Hematopoietic multipotent progenitor cell (in vitro differentiated cells): ENCODE measurements at places on chromosomes 1 and 21. TPM values are rescaled to one million over a fixed set of nuclear protein-coding genes. Genes with fewer than 3 reads are reported as not detected.

- peak; percentile 67 for DNase-seq
These were observed 18.8 kb downstream of the KNCN start for GRCh38 chr1:46532498-46533178.

KIAA0040 gene
- total RNA-seq, result 16.4 TPM

DNA sequence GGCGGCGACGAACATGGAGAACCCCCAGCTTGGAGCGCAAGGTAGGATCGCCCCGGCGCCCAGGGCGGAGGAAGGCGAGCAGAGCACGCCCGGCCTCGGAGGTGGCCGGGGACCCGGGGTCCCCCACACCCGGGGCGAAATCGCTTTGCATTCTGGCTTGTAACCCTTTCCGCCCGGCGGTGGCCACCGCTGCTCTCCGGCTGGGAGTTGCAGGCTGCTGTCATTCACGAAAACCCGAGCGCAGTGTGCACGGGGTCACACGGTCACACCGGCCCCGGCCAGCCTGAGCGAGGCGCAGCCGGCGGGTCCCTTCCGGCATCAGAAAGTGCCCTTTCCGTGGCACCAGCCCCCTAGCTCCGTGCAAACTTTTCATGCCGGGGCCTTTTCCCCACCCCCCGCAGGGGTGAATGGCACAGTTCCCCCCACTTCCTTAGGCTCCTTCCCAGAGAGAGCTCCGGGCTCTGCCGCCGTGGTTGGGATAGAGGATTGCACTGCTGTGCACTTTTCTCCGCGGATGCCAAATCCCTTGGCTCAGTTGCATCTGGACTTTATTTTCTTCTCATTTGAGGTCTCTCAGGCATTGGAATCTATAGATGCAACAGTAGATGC is 802 bp downstream of the KAZN start:
- no peak for DNase-seq

ATP5PB gene
- 176 TPM for total RNA-seq

GRCh38 chr1:217703326-217703725 is 72.2 kb downstream of the SPATA17 start:
- no peak for DNase-seq

GRCh38 chr1:209743145-209743482 is 12.7 kb upstream of the TRAF3IP3 start:
- no peak for DNase-seq

DNA sequence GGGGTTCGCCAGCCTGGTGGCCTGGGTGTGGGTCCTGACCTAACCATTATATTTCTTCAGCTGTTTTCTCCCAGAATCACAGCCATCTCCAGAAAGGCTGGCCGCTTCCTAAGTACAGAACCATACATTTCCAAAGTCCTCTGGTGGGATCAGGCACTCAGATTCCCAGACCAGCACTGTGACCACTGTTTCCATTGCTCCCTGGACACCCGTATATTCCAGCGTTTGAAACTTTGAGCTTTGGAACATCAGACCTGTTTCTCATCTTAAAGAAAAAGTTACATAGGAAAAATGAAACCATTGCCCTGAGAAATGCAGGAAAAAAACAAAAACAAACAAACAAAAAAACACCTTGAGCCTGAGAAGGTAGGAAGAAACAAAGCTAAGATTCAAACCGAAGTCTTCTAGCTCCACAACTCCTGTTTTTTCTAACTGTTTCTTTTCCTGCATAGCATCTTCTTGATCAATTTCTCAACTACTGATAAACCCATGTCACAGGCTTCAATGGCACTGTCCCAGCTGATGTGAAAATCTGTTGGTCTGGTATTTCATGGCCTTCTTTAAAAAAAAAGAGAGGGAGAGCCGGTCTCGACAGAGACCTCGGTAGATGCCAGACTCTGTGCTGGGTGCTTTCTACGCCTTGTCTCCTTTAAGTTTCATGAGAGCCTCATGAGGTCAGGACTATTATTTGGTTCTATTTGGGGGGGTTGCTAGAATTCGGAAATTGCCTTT is 221.3 kb downstream of the TOMM20 start:
- no peak for DNase-seq

DNA sequence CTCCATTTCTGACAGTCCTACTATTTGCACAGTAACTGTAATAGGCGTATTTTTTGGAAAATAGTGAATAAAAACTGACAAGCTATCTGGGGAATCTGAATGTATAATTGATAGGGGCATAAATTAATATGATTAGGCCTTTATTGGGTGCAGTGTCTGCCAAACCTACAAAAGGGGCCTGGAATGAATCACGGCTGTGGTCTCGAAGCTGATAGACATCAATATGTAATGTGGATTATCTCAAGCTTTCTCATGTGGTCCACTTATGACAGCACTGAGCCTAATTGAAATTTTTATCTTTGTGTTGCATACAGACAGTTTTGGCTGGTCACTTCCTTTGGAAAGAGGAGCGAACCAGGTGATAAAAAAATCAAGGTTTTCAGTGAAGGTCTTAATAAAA is 450.4 kb downstream of the GPATCH2 start:
- DNase-seq, result no peak

DNA sequence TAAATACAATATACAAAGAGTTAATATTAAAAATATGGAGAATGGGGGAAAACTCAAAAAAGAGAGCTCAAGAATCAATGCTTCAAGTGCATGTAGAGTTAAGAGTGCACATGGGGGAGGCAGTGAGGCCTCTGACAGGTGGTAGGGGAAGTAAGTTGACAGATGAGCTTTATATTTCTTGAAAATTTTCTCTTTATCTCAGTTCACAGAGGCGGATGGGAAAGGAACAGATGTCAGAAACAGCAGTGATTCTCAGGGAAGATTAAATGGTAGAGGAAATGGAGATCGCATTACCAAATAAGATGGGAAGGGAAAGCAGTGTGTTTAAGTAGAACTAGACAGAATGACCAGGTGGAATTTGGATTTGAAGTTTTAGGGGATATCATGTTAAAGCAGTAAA is 200.1 kb upstream of the C1orf105 start:
- peak; percentile 92 for DNase-seq

DNA sequence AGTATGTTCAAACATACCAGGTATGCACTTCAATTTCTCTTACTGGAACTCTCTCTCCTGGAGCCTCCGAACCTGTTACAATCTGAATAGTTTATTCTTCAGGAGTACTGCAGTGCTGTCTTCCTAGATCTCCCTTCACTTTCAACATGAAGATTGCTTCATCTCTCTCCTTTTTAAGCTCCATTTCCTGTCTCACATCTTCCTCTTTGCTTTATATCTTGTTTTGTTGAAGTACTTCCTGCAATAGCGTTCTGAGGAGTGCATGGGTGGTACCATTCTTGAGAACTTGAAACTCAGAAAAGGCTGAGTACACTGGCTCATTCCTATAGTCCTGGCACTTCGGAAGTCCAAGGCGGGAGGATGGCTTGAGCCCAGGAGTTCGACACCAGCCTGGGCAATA is 15.7 kb upstream of the C1orf146 start:
- no peak for DNase-seq

DNA sequence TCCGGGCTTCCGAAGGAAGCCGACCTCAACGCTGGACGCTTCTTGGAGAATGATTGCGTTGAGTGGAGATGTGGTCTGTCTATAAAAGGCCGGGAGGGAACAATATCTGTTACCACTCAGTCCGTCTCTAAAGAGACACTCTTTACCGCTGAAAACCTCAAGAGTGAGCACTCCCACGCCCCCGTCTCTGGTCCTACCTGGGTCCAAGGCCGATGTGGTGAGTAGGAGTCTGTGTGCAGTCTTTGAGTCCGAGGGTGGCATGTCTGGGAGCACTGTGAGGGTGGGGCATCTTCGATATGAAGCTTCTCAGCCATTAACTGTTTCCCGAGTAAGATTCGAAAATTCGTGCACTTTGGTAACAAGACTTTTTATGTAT is 576 bp downstream of the ZFP69 start:
- no peak for DNase-seq

GSTM3 gene
- 13.5 TPM for total RNA-seq

- DNase-seq, result no peak
These were observed 24.8 kb downstream of the TP53BP2 start for GRCh38 chr1:223820971-223821370.

- no peak for DNase-seq
These were observed 3.7 kb downstream of the CSTB start for GRCh38 chr21:43772425-43772821.

- DNase-seq, result no peak
These were observed 255.0 kb downstream of the FAF1 start for GRCh38 chr1:50705041-50705440.

GRCh38 chr1:97849345-97850340 is 71.2 kb downstream of the DPYD start:
- no peak for DNase-seq

CD1B gene
- not detected for total RNA-seq

DNA sequence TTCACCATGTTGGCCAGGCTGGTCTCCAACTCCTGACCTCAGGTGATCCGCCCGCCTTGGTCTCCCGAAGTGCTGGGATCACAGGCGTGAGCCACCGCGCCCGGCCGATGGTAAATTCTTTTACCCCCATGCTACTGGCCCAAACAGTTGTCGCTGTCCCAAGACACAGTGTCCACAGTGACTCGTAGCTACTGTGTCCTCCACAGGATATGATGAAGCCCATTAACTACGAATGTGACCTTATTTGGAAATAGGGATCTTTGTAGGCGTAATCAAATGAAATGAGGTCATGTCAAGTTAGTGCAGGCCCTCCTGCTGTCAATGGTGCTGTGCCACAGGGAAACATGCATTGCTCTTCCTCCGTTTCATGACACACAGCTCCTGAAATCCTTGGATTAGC is 8.5 kb downstream of the FNDC10 start:
- DNase-seq, result no peak

DNA sequence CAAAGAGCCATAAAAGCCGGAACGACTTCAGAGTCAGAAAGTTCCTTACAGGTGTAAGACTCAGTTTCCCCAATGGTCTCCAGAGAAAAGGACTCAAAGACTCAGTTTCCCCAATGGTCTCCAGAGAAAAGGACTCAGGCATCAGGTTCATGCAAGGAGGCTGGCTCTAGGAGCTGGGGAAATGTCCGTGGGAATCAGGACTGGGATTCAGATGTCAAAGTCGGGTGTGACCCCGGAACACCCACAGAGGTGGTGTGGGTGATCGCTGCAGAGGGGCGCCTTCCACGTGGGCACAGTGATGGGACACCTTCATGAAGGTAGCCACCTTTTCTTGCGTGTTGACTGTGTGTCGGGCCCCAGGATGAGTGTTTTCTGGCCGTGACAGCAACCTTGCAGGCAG is 340.8 kb downstream of the NPHP4 start:
- no peak for DNase-seq
